ENCODE measurements at places on chromosomes 1 and 21.
A peak's percentile ranks its signal among the peaks of the same experiment; 100 is the strongest.

DNA sequence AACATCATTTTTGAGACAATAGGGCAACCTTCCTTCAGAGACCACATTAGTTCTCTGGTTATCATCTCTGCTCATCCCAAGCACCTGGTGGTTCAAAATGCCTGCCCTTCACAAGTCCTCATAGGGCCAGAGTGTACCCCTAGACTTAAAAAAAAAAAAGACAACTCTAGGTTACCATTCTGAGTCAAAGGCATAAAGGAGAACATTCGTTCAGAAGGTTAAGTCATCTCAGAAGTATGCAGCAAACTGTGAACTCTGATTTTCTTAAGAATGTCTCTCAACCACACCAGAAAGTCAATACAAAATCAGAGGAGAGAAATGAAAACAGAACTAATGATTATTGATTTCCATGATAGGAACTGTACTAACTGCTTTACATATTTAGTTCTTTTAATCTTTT, 9.2 kb upstream of the BEND5 start:
- no peak for DNase-seq

GRCh38 chr1:153631047-153632022, 2.5 kb upstream of the CHTOP start:
- DNase-seq: no peak

GRCh38 chr1:12345350-12346217, 115.8 kb downstream of the VPS13D start:
- DNase-seq: peak; percentile 44

DNA sequence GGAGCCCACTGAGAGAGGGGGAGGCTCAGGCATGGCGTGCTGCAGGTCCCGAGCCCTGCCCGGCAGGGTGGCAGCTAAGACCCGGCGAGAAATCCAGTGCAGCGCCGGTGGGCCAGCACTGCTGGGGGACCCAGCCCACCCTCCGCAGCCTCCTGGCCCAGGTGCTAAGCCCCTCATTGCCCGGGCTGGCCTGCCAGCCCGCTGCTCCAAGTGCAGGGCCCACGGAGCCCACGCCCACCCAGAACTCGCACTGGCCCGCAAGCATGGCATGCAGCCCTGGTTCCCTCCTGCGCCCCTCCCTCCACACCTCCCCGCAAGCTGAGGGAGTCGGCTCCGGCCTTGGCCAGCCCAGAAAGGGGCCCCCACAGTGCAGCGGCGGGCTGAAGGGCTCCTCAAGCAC, 61.5 kb downstream of the C21orf91 start:
- no peak for DNase-seq

- no peak for DNase-seq
These were observed 34.2 kb downstream of the EFCAB7 start for GRCh38 chr1:63557365-63557987.

DNA sequence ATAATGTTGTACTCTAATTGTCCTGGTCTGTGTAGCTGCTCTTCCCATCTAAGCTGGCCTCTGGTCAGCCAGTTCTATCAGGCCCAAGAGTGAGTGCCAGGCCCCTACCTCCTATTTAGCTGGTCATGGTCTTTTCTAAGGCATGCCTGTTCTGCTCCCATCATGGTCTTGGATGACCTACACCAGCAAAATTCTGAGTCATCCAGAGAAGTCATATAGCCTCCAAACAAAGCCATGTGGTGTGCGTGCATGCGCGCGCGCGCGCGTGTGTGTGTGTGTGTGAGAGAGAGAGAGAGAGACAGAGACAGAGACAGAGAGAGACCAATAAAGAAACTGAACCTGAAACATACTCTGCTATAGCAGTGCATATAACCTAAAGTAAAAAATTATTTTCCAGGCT, 254.4 kb downstream of the BRINP2 start:
- DNase-seq: no peak

- DNase-seq: no peak
These were observed 167.2 kb downstream of the RUNX1 start for GRCh38 chr21:34881839-34882371.

GRCh38 chr21:40282912-40283886, 416.0 kb downstream of the PCP4 start:
- DNase-seq: no peak

DNA sequence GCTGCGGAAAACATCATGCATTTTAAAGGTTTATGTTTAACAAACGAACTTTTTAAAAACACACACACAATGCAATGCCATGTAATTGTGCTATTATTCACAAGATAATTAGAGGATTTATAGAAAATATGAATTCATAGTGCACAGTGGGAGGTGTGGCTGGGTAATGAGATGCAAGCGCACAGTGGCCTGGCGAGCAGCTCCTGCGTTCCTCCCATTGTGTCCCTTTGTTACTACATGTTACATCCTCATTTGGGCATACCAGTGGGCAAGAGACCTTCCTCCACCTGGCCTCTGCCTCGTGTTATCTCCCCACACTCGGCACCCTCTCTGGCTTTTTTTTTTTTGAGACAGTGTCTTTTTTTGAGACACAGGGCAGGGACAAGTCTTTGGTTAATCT, 30.0 kb upstream of the TENT5B start:
- DNase-seq: no peak

DNA sequence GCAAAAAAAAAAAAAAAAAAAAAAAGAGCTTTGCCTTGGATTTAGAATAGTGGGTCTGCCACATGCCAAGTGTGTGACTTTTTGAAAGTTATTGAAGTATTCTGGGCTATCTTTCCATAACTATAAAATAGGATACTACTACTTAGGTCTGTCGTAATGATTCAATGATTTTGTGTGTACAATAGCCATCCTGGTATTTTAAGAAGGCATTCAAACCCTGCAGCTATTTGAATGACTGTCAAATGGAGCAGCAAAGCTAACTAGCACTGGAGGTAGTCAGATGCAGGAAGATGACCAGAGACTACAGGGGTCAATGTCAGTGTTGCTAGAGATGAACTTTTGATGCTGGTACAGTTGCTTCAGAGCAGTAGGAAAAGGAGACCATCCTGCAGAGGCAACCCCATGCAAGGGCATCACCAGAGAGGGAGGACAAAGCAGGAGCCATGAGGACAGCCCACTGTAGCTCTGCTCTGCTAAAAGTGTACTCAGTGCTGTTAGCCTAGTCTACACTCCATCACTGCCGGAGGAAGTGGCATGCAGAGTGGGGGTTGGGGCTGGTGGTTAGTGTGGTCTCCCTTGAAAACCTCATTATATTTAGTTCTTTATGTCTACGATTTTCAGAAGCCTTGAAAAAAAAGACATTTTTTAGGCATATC, 29.0 kb downstream of the DUSP10 start:
- DNase-seq: no peak

- DNase-seq: no peak
These were observed 23.7 kb downstream of the LRRC8B start for GRCh38 chr1:89548122-89548857.

DNA sequence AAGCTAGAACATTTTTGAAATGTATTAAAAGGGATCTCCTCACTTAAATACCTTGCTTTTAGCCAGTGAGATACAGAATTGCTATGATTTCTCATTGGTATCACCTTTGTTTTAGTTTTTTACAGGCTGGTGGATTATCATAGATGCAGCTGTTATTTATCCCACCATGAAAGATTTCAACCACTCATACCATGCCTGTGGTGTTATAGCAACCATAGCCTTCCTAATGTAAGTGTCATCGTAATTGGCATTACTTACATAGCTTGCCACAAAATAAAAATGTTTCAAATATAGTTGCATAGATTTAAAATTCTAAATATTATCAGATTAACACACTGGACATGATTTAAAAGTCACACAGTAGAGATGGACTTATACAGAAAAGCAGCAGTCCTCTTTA, 4.7 kb downstream of the TMEM50A start:
- DNase-seq: no peak

DNA sequence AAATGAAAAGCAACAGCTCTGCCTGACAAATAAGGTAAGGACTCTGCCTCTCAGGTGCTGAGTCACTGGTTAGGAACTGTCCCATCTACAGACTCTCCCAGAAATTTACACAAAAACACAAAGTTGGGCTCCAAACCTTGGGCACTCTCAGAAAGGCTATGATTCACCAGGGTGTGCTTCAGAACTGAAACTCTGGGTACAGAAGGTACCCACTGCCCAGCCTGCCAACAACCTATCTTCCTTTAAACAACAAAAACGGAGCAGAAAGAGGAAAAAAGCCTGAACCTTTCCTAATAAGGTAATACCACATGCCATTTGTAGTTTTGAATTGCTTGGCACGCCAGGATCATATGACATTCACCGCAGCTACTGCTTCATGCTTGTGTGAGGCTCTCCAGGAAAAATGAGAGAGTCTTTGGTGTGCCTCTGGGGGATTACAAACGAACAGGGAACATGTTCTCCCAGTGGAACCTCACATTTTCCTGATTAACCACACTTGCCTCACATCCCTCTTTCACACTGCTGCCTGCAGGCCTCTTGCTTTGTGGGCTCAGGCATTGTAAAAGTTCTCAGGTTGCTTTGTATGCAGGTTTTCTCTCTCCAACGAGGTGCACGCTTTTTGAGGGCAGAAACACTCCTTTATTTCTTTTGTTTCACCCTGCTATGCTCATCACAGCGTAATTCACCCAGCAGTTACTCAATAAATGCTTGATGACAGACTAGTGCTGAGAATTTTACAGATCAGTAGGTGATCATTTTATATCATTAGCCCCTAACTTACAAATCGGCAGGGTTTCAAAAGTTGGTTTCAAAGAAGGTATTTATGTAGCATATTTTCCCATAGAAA, 65.1 kb downstream of the GADD45A start:
- DNase-seq: no peak

- no peak for DNase-seq
These were observed 41.5 kb upstream of the NEXN start for GRCh38 chr1:77846966-77847365.

- DNase-seq: peak; percentile 43
These were observed 168.8 kb downstream of the ZSCAN20 start for GRCh38 chr1:33641104-33641830.

GRCh38 chr1:8629241-8630091, 188.0 kb downstream of the RERE start:
- peak; percentile 73 for DNase-seq

DNA sequence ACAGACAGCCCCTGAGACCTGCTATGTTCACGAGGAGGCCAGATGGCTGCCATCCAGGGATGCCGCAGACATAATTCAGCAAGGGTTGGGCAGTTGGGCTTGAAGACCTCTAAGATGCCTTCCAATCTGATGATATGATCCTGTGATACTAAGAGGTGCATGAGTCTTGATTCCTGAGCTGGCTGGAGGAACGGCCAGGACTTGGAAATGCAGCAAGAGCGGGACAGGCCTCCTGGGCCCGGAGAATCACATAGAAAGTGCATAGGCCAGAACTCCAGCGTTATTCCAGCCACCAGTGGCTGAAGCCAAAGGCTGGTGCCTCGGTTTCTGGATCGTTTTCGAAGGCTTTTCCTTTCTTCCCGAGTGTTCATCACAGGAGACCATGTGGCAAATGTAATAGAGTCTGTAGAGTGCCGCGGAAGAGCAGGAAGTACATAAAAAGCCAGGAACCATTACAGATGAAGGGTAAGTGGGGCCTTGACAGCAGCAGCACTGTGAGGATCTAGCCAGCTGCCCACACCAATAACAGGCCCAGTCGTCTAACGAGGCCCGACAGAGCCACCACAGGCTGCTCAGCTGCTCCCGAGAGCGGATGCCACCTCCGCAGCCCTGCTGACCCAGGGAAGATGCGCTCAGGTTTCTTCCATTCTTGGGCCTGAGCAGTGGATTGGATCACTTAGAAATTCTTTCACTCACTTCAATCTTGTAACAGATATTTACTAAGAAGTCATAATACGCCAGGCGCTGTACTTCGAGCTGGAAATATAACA, 14.0 kb upstream of the LHX4 start:
- DNase-seq: no peak

- no peak for DNase-seq
These were observed 346.8 kb downstream of the RRAGC start for GRCh38 chr1:38512789-38513188.

GRCh38 chr1:84550826-84551225, 23.4 kb downstream of the CTBS start:
- DNase-seq: no peak

- no peak for DNase-seq
These were observed 1.5 kb downstream of the PAQR6 start for GRCh38 chr1:156246241-156246780.

GRCh38 chr1:44200336-44200735, 12.9 kb upstream of the DMAP1 start:
- DNase-seq: no peak

- no peak for DNase-seq
These were observed 20.6 kb downstream of the ABL2 start for GRCh38 chr1:179208681-179209477.

DNA sequence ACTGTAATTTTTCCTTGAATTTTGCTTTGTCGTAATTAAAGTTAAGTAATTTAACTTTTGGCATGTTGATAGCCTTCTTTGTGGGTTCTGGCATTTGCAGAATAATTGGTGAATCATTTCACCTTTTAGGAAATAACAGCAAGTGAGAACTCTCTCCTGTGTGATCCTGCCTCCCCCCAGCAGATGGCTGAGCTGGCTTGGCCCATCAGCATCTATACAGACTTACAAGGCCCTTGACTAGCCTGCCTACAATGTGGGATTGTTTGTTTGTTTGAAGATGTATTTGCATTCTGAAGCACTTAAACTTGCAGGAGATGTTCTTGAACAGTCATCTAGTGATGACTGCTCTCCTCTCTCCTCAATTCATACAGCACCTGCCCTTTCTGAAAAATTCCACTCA, 55.9 kb downstream of the MACO1 start:
- peak; percentile 56 for DNase-seq

DNA sequence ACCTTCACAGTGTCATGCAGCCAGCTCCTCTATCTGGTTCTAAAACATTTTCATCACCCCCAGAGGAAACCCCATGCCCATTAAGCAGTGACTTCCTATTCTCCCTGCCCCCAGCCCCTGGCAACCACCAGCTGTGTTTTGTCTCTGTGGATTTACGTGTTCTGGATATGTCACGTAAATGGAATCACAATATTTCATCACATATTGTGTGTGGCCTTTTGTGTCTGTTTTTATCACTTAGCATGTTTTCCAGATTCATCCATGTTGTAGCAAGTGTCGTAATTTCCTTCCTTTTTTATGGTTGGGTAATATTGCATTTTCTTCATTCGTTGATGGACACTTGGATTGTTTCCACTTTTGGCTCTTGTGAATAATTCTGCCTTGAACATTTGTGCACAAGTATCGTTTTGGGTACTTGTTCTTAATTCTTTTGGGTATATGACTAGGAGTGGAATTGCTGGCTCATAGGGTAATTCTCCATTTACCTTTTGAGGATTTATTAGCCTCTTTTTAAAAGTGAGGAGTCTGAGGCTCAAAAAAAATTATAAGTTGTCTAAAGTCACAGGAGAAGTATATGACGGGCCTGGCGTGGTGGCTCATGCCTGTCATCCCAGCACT, 127.0 kb downstream of the MRPS6 start:
- DNase-seq: no peak

GRCh38 chr1:36284061-36284460, 22.1 kb upstream of the SH3D21 start:
- no peak for DNase-seq

DNA sequence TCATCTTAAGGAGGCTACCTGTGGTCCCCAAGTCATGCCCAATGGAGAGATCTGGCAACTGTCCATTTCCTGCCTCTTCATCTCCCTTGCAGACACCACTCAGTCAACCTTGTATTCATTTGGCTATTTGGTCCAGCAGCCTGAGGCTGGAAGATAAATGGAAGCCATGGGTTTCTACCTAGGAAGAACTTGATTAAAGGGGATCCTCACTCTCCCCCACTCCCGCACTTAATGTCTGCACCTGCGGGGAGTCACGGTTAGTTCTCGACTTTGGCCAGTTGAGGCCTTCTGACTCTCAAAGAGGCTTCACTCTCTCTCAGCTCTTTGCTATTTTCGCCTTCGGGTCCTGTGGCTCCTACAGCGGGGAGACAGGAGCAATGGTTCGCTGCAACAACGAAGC, 8.4 kb upstream of the ATXN7L2 start:
- DNase-seq: no peak
